ENCODE measurements at places on chromosomes 3 and 15. TPM values are rescaled to one million over a fixed set of nuclear protein-coding genes. Genes with fewer than 3 reads are reported as not detected.

PLSCR2 gene
- not detected for total RNA-seq

TRIM42 gene
- not detected for total RNA-seq

ARRDC4 gene
- total RNA-seq, result 8.4 TPM

RFC4 gene
- total RNA-seq, result 62.9 TPM

CASR gene
- total RNA-seq, result not detected

CPNE9 gene
- total RNA-seq, result not detected

GALNT15 gene
- total RNA-seq, result 3.4 TPM

PLSCR5 gene
- total RNA-seq, result not detected

ARID3B gene
- total RNA-seq, result 1.5 TPM

GLDN gene
- 0.22 TPM for total RNA-seq

CD200R1 gene
- not detected for total RNA-seq

GUCA1C gene
- total RNA-seq, result not detected

ZPLD1 gene
- total RNA-seq, result 0.62 TPM

CAND2 gene
- total RNA-seq, result 6.4 TPM

SLC9C1 gene
- 0.12 TPM for total RNA-seq

RHOA gene
- 637 TPM for total RNA-seq

HIGD2B gene
- not detected for total RNA-seq

RASGRF1 gene
- total RNA-seq, result under 0.01 TPM

CCR9 gene
- not detected for total RNA-seq

HCLS1 gene
- 2.5 TPM for total RNA-seq

DALRD3 gene
- total RNA-seq, result 60.8 TPM

PAQR5 gene
- 1.5 TPM for total RNA-seq

C3orf49 gene
- not detected for total RNA-seq

CHRNA5 gene
- total RNA-seq, result 5.1 TPM

MCF2L2 gene
- 0.66 TPM for total RNA-seq

GP5 gene
- under 0.01 TPM for total RNA-seq

FGF12 gene
- 0.22 TPM for total RNA-seq

SI gene
- not detected for total RNA-seq

ACAN gene
- 3.0 TPM for total RNA-seq

SYNPR gene
- total RNA-seq, result not detected

GOLGA8J gene
- total RNA-seq, result 0.11 TPM

ITGA11 gene
- total RNA-seq, result 2.8 TPM

PLA2G4D gene
- total RNA-seq, result not detected

IGF2BP2 gene
- 52.6 TPM for total RNA-seq

ZNF774 gene
- total RNA-seq, result 1.1 TPM

CFAP100 gene
- not detected for total RNA-seq

ERICH6 gene
- total RNA-seq, result not detected

HTR3D gene
- total RNA-seq, result not detected

INKA1 gene
- 5.4 TPM for total RNA-seq

GOLGA8M gene
- 2.5 TPM for total RNA-seq

ZBED2 gene
- under 0.01 TPM for total RNA-seq

TMEM207 gene
- total RNA-seq, result not detected

GOLGA6B gene
- total RNA-seq, result not detected

IMPG2 gene
- total RNA-seq, result 0.44 TPM

BFSP2 gene
- total RNA-seq, result not detected

GPR27 gene
- total RNA-seq, result 0.12 TPM

SERF2 gene
- 546 TPM for total RNA-seq

VPS8 gene
- total RNA-seq, result 72.8 TPM

LRRC31 gene
- not detected for total RNA-seq

Measured in uterine smooth muscle cell (primary cell).